ENCODE measurements at places on chromosomes 16 and 17.

DNA sequence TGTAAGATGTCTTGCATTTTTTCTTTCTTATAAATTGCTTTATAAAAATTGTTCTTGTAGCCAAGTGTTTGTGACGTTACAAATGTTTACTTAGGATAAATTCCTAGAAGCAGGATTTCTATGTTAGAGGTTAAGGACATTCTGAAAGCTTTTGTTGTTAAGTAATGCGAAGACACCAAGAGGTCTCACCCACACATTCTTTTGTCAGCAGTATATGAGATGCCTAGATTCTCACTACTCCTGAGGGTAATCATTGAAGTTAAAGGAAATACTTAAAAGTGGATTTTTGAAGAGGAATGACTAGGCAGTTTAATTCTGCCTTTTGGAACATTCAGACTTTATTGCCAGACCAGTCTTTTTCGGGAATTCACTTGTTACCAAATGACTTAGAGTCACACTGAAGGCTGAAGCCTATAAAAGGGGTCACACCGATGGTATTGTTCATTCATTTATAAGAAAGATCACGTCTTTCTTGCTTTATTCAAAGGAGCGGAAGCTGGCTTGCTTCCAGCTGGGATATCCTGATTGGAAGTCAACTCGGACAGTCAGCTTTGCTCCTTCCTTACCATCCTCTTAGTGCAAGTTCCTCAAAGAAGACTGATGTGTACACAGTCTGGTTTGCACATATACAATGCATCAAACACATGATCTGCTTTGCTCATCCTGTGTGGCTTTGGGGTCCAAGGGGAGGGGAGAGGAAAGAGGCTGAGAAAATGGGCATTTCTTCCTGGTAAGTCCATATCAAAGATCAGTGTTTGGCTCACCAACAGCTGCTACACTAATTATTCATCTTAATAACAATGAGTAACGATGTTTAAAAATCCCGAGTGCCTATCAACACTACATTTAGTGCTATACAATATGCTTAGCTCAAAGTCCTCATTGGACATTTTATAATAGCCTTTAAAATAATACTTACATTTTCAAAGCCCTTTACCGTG is 160.0 kb downstream of the MAP2K6 start:
- no peak for DNase-seq

DNA sequence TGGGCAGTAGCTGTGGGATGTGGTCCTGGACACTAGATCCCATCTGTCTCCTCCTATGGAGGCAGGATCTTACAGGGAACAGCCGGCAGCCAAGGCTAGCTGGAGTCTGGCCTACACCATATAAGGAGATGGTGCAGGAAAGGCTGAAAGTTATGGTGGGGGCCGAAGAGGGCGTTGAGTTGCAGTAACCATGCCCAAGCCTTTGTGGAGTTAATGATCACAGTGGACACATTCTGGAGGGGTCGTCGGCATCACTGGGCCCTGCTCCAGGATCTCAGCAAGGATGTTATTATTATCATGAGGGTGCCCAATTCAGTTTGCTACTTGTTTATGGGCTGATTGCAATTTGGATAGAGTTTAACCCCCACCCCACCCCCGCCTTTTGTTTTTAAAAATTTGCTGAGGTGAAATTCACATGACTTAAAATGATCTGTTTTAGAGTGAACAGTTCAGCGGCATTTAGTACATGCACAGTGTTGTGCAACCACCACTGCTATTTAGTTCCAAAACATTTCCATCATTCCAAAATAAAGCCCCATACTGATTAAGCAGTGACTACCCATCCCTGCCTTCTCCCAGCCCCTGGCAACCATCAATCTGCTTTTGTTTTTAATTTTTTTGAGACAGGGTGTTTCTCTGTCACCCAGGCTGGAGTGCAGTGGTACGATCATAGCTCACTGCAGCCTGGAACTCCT is 184.3 kb upstream of the CACNG3 start:
- no peak for DNase-seq

DNA sequence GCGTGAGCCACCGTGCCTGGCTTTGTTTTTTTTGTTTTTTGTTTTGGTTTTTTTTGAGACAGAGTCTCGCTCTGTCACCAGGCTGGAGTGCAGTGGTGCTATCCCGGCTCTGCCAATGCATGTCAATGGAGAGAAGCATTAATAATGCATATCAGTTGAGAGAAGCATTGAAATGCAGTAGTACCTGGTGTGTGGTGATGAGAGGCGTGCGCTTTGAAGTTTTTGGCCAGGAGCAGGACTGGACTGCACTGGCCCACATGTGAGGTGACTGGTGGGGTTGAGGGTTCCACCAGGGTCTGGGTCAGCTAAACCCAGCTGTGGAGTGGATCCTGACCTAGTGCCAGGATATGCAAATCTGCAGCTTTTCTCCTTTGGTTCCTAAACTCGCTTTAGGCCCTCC is 5.4 kb downstream of the SP2 start:
- no peak for DNase-seq

DNA sequence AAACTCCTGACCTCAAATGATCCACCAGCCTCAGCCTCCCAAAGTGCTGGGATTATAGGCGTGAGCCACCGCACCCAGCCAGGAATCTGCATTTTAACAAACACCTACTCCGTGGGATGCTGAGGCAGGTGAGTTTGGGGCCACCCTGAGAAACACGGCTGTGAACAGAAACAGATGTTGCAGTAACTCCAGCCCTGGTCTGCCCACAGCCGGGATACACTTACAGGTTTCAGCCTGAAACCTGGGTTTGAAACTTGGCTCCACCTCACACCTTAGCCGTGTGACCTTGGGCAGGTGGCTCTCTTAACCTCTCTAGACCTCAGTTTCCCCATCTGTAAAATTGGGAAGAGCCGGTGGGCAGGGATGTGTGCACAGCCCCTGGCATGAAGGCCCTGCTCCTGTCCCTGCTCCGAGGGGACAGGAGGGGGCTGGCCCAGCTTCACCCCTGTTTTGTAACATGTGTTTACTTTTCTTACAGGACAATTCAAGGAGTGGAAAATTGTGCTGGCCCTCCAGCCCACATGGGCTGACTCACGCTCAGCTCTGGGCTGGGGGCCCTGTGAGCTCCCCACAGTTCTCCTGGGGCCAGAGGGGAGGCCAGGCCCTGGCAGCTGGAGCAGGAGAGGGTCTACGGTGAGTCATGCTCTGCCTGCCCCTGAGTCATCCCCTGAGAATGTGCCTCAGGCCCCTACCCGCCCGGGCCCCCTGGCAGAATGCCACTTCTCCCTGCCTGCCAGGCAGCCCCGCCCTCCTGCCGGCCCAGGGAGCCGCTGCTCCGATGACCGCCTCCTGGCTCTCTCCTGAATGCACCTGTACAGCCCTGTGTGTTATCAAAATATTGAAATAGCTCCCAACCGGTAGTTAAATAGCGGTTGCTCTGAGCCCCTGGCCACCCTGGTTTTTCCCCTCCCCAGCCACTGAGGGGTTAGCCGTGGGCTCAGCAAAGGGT is 7.7 kb upstream of the PPL start:
- no peak for DNase-seq

DNA sequence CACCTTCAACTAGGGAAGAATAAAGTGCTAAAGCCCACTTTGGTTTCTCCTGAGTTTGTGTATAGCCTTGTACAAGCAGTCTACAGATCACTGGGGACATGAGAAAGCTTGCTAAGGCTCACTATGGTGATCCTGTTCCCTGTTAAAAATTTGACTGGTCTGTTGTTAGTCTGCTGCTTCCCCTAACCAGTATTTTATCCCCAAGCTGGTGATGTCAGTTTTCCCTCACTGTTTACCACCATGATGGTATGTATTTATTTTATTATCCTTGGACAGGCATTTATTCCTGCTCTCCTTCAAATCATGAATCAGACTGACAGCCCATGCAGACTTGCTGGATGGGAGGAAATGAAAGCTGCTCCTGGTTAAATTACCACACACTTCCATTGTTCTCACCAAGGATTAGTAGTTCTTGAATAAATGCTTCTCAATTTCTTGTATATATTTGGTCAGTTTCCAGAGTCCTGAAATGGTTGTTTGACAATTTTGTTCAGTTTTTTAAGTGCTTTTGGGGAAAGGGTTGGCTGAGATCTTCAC is 99.6 kb downstream of the CA4 start:
- DNase-seq: no peak

GRCh38 chr16:3857189-3858043 is 23.1 kb downstream of the CREBBP start:
- DNase-seq: no peak

GRCh38 chr17:7695586-7695985 is 7.3 kb downstream of the WRAP53 start:
- no peak for DNase-seq

DNA sequence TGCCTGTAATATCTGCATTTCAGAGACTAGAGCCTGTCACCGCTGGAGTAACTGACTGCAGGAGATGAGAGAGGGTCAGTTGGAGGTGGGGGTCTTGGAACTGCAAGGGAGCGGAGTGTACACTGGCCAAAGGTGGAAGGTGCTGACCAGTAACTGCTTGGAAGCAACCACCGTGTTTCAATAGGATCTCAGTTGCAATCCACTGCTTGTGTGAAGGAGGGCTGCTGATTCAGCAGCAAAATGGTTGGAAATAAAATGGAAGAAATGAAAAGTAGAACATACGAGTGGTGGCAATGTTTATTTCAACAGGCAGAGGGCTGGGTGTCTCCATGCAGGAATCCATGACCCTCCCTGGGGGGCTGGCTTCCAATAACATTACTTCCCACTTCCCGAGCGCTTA is 2.1 kb upstream of the JPH3 start:
- no peak for DNase-seq

- no peak for DNase-seq
These were observed 687.3 kb downstream of the CDH11 start for GRCh38 chr16:64434526-64435069.

GRCh38 chr16:2938206-2938605 is 25.9 kb upstream of the KREMEN2 start:
- DNase-seq: no peak

GRCh38 chr16:23908790-23909189 is 73.0 kb downstream of the PRKCB start:
- no peak for DNase-seq

- peak; percentile 65 for DNase-seq
These were observed at the start of gene CFAP52 for GRCh38 chr17:9576521-9577372. Gene CFAP52, plus strand, starts transcription at chr17:9576642. Its CDS starts 54 bp downstream, at chr17:9576696.

DNA sequence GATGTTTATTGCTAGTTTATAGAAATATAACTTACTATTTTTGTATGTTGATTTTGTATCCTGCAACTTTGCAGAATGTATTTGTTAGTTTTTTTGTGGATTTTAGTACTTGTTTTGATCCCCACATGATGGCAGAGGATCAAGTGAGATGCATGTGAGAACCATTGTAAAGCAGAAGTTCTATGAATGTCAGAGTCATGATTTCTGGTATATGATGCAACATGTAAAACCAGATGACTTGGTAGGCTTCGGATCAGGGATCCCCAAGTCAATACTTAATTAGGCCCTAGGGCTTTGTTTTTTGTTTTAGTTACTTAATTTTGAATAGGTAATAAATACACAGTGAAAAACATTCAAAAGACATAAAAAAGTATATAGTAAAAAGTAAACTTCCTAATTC is 45.8 kb downstream of the ESRP2 start:
- DNase-seq: no peak

DNA sequence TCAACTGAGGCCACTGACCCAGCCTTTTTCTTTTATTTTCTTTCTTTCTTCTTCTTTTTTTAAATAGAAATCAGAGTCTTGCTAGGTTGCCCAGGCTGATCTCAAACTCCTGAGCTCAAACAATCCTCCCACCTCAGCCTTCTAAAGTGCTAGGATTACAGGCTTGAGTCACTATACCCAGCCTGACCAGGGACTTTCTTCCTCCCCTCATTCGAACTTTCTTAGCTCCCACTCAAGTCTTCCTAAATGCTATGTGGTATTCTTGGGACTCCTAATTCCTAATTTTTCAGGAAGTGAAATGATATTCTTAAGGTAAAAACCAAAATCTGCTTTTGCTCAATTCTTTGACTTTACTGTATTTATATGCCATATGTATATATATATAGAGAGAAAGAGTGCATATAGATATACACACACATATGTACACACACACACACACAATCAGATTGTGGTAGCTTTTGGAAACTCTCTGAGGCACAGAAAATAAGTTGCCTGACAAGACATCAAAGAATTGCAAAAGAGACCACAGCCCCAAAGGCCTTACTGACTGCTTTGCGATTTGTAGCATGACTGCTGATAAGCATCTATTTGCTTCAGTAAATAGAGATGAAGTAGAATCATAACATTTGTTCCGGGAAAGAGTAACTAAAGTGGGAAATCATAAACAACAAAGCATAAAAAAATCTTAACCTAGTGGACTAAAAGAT is 9.5 kb upstream of the AMZ2 start:
- DNase-seq: no peak

GRCh38 chr17:3557768-3558583 is at the start of gene TRPV3:
Gene TRPV3, minus strand, starts transcription at chr17:3557812. Its CDS starts 2,962 bp downstream, at chr17:3554850.
- DNase-seq: peak; percentile 69

DNA sequence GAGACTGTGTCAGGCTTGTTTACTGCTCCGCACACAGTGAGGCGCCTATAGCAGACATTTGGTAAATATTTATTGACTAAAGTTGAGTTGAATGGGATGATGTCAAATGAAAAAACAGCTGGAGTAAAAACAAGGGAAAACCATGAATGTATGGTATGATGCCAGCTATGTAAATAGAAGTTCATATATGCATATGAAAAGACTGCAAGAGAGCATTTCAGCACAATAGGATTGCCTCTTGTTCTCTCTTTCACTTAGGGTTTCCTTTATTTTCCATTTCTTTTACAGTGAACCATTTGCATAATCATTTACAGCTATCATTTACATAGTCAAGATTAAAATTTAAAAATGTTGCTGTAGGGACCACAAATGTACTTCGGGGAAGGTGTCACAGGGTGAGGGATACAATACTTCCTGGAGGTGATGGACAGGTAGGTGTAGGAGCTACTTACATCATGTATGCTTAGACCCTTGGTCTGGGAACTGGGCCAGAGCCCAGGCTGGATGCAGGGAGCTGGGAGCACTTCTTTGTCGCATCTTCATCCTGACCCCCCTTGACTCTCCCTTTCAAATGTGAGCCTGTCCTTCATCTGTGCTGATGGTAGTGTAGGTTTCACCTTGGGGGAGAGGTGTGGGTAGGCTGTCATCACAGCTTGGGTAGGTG is 113.3 kb downstream of the UTP18 start:
- no peak for DNase-seq

- DNase-seq: no peak
These were observed 29.9 kb downstream of the BAIAP2 start for GRCh38 chr17:81064678-81065475.

DNA sequence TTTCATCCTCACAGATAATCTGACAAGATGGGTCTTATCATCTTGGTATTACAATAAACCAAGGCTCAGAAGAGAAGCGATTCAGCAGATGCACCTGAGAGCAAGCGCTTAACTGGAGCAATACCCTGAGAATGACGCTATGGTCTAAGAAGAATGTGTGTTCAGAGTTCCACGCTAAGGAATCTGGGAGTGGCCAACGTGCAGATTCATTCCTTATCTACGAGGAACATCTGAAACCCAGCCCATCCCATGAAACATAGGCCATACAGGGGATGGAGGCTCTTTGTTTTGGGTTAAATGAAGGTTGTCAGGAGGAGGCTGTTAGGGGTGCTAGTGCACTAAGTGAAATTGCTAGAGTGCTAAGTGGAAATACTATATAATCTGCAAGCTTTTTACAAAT is 28.5 kb upstream of the KDM8 start:
- no peak for DNase-seq
